WTC11 (cell line): ENCODE measurements at places on chromosomes 2 and 18.
A peak's percentile ranks its signal among the peaks of the same experiment; 100 is the strongest.

DNA sequence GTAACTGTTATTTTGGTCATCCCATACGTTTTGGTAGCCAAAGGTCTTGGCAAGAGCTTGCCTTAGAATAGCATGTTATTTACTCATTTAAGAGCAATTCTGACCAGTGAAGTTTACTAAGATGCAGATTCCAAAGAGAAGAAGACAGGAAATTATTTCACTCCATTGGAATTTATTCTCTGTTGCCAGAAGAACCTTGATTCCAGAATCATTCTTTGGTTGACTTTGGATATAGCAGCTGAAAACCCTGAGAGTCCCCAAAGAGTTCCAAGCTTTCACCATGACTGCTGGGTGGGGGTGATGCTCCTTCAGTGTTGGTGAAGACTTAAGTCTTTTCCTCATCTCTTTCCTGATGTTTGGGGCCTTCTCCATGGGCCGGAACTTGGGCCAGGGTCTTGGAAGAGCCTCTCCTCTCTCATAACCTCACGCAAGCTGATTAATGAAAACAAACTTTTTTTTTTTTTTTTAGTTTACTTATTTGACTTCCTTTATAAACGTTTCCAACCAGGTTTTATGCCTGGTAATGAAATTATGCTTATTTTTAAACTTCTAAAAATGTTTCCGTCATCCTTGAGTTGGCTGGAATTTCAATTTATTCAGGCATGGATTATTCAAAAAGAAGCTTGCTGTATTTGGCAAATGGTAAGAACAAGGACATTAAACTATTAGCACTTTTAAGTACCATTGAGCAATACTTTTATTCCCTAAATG lies 192.0 kb downstream of the MTX2 start:
- no peak for DNase-seq
- H3K4me1 ChIP-seq: peaks cover 15% of the 10 kb centered on the region
- no peaks in the 10 kb centered on the region for H3K27me3 ChIP-seq
- no peak overlapping the region for H3K27ac ChIP-seq
- H3K36me3 ChIP-seq: no peaks in the 10 kb centered on the region

- H3K27me3 ChIP-seq: peaks cover 44% of the 10 kb centered on the region
- no peak for DNase-seq
- H3K27ac ChIP-seq: no peak overlapping the region
- H3K4me1 ChIP-seq: peaks cover 4% of the 10 kb centered on the region; the same call in 1 of the 2 replicates
- H3K36me3 ChIP-seq: no peaks in the 10 kb centered on the region
- no peak overlapping the region for H3K4me3 ChIP-seq
These were observed 84.7 kb downstream of the TGFA start for GRCh38 chr2:70468878-70469277.

- no peaks in the 10 kb centered on the region for H3K27me3 ChIP-seq
- no peak for DNase-seq
- no peak overlapping the region for H3K27ac ChIP-seq
- H3K4me1 ChIP-seq: peaks cover 19% of the 10 kb centered on the region
- H3K4me3 ChIP-seq: no peak overlapping the region
These were observed 3.6 kb downstream of the FAM124B start for GRCh38 chr2:224398289-224398688.

DNA sequence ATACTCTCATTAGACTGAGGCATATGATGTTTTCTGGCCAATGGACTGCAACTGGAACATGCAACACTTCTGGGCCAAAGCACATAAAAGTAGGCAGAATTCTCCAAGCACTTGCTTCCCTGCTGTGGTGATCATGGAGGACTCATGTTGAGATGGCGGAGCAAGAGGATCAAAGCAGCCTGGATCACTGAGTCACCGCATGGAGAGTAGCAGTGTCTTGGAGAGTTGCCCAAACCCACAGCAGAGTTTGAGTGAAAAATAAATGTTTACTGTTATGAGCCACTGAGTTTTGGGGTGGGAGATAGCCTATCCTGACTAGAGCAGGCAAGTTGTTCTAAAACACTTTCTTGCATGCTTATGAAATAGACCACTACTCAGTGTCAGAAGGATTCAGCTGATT lies 359.5 kb downstream of the ZNF521 start:
- no peak overlapping the region for H3K4me3 ChIP-seq
- H3K27ac ChIP-seq: no peak overlapping the region
- peaks cover 4% of the 10 kb centered on the region; the same call in 1 of the 2 replicates for H3K27me3 ChIP-seq
- H3K4me1 ChIP-seq: peaks cover 18% of the 10 kb centered on the region
- no peak for DNase-seq

DNA sequence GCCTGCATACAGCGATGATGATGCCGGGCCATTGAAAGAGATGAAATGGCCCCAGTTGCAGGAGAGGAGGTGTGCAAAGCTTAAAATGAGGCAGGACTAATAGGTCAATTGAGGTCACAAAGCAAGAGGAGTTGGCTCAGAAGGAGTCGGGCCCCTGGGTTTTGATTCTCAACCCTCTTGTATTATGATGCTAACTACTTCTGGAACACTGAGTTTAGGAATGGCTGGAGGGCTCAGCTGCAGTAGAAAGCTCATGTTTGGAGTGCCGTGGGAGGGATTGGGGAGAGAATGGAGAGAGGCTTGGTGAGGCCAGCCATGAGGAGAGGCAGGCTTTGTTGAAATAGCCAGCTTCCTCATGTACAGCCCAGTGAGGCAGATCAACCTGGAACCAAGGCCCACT lies 4.8 kb downstream of the TNP1 start:
- peaks cover 14% of the 10 kb centered on the region for H3K4me1 ChIP-seq
- H3K4me3 ChIP-seq: no peak overlapping the region
- no peak overlapping the region for H3K27ac ChIP-seq

- no peak overlapping the region for H3K27ac ChIP-seq
- H3K4me1 ChIP-seq: peaks cover 24% of the 10 kb centered on the region
- no peak for DNase-seq
- H3K36me3 ChIP-seq: no peaks in the 10 kb centered on the region
These were observed 107.6 kb downstream of the TRIB2 start for GRCh38 chr2:12824351-12824777.

- peak overlapping the region; percentile 50 for H3K4me3 ChIP-seq
- no peaks in the 10 kb centered on the region for H3K27me3 ChIP-seq
- H3K4me1 ChIP-seq: peaks cover 96% of the 10 kb centered on the region
- DNase-seq: no peak
- H3K27ac ChIP-seq: peak overlapping the region; percentile 97
- H3K36me3 ChIP-seq: peaks cover 6% of the 10 kb centered on the region; the same call in 1 of the 2 replicates
These were observed 78.8 kb downstream of the TGOLN2 start for GRCh38 chr2:85248773-85249509.

- peaks cover 30% of the 10 kb centered on the region for H3K36me3 ChIP-seq
- H3K27me3 ChIP-seq: no peaks in the 10 kb centered on the region
- no peak overlapping the region for H3K4me3 ChIP-seq
- no peak for DNase-seq
- H3K4me1 ChIP-seq: no peaks in the 10 kb centered on the region
These were observed 28.2 kb downstream of the UBE2F start for GRCh38 chr2:237995036-237995435.

DNA sequence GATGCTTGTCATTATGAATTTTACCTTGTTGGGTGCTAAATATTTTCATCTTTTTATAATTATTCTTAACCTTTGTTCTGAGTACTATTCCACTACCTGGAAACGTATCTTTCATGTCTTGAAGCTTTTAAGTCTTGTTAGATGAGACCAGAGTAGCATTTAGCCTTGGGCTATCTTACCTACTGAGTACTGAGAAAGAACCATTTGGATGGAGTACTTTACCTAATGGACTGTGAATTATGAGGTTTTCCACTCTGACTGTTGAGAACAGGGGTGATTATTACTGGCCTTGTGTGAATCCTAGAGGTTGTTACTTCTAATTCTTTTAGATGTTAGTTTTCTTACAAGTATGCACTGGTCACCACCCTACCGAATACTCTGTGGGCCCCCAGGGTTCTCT lies 63.5 kb downstream of the CCDC102B start:
- H3K36me3 ChIP-seq: 0 out of 2 replicates have a peak, but pooled peaks cover 3% of the 10 kb centered on the region
- no peak for DNase-seq
- H3K27me3 ChIP-seq: no peaks in the 10 kb centered on the region
- no peak overlapping the region for H3K27ac ChIP-seq
- H3K4me3 ChIP-seq: no peak overlapping the region
- no peaks in the 10 kb centered on the region for H3K4me1 ChIP-seq

DNA sequence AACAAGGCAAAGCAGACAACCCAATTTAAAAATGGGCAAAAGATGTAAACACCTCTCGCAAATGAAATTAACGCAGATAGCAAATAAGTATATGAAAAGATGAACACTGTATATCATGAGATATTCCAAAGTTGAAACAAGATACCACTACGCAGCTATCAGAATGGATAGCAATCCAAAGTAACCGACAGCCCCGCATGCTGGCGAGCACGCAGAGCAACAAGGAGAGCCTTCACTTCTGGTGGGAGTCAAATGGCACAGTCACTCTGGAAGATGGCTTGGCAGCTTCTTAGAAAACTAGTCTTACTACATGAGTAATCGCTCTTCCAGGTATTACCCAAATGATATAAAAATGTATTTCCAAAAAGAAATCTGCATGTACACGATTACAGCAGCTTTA lies 1.4 kb downstream of the NDUFA10 start:
- peaks cover 20% of the 10 kb centered on the region for H3K36me3 ChIP-seq
- no peak overlapping the region for H3K27ac ChIP-seq
- peak overlapping the region; percentile 95 for H3K4me3 ChIP-seq
- peaks cover 10% of the 10 kb centered on the region for H3K4me1 ChIP-seq
- DNase-seq: no peak

GRCh38 chr2:62660087-62660486 lies 45.4 kb upstream of the EHBP1 start:
- no peaks in the 10 kb centered on the region for H3K27me3 ChIP-seq
- no peak overlapping the region for H3K27ac ChIP-seq
- H3K36me3 ChIP-seq: no peaks in the 10 kb centered on the region
- DNase-seq: no peak
- peaks cover 15% of the 10 kb centered on the region for H3K4me1 ChIP-seq

GRCh38 chr2:231693956-231694355 lies 14.4 kb upstream of the PTMA start:
- H3K27me3 ChIP-seq: no peaks in the 10 kb centered on the region
- H3K36me3 ChIP-seq: no peaks in the 10 kb centered on the region
- H3K4me3 ChIP-seq: no peak overlapping the region

GRCh38 chr2:41722668-41723369 lies 325.0 kb upstream of the PKDCC start:
- H3K4me3 ChIP-seq: no peak overlapping the region
- no peak overlapping the region for H3K27ac ChIP-seq
- peaks cover 20% of the 10 kb centered on the region for H3K4me1 ChIP-seq
- H3K36me3 ChIP-seq: no peaks in the 10 kb centered on the region
- DNase-seq: no peak

- no peak for DNase-seq
- H3K4me1 ChIP-seq: peaks cover 20% of the 10 kb centered on the region
- H3K4me3 ChIP-seq: no peak overlapping the region
- H3K36me3 ChIP-seq: no peaks in the 10 kb centered on the region
These were observed 11.7 kb upstream of the LGALSL start for GRCh38 chr2:64442277-64442676.

- no peak for DNase-seq
- no peaks in the 10 kb centered on the region for H3K36me3 ChIP-seq
- no peak overlapping the region for H3K27ac ChIP-seq
These were observed 19.4 kb upstream of the NCOA1 start for GRCh38 chr2:24471662-24472061.

DNA sequence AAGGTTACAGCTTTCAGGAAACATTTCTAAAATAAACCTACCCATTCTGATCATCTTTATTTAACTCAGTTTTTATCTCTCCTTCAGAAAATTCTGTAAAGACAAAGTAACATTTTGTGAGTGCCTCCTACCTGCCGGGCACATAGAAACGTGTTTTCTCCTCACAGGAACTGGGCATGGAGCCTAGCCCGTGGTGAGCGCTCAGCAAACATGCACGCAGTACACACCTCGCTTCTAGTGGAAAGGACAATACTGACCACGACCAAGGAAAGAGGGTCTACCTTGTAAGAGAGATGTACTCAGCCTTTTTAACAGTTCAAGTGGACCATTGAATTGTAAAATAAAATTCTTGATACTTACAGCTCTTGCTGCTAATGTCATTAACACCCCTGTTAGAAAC lies 24.8 kb upstream of the KIDINS220 start:
- no peak overlapping the region for H3K4me3 ChIP-seq
- DNase-seq: no peak
- H3K4me1 ChIP-seq: no peaks in the 10 kb centered on the region
- H3K36me3 ChIP-seq: no peaks in the 10 kb centered on the region
- no peak overlapping the region for H3K27ac ChIP-seq

GRCh38 chr2:217103752-217104545 lies 244.1 kb upstream of the TNP1 start:
- peaks cover 29% of the 10 kb centered on the region for H3K4me1 ChIP-seq
- no peak for DNase-seq
- H3K27ac ChIP-seq: no peak overlapping the region
- no peak overlapping the region for H3K4me3 ChIP-seq
- no peaks in the 10 kb centered on the region; the same call in 1 of the 2 replicates for H3K27me3 ChIP-seq

GRCh38 chr2:206341396-206341795 lies 66.9 kb downstream of the ZDBF2 start:
- H3K4me3 ChIP-seq: no peak overlapping the region
- DNase-seq: no peak
- no peaks in the 10 kb centered on the region for H3K4me1 ChIP-seq
- peaks cover 14% of the 10 kb centered on the region for H3K36me3 ChIP-seq
- no peaks in the 10 kb centered on the region; the same call in 1 of the 2 replicates for H3K27me3 ChIP-seq

GRCh38 chr2:11699686-11700670 lies 30.0 kb upstream of the NTSR2 start:
- DNase-seq: no peak
- H3K4me1 ChIP-seq: no peaks in the 10 kb centered on the region
- H3K27me3 ChIP-seq: no peaks in the 10 kb centered on the region
- no peak overlapping the region for H3K4me3 ChIP-seq

DNA sequence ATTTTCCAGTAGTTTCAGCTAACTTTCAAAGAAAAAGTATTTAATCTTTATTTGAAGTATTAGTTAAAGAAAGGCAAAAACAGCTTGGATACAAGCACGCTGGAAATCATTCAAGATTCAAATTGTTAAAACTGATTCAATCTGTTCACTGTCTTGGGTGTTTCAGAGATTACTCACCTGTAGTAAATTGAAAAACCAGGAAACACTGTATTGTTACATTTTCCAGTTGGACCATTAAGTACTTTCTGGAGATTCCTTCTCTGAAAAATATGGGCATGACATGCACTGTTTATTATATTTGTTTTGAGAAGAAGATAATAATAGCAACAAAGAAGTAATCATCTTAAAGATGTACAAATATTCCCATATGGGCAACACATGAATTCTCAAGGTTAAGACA lies 196.1 kb downstream of the UBE2E3 start:
- H3K27me3 ChIP-seq: no peaks in the 10 kb centered on the region
- DNase-seq: no peak
- H3K4me3 ChIP-seq: no peak overlapping the region

DNA sequence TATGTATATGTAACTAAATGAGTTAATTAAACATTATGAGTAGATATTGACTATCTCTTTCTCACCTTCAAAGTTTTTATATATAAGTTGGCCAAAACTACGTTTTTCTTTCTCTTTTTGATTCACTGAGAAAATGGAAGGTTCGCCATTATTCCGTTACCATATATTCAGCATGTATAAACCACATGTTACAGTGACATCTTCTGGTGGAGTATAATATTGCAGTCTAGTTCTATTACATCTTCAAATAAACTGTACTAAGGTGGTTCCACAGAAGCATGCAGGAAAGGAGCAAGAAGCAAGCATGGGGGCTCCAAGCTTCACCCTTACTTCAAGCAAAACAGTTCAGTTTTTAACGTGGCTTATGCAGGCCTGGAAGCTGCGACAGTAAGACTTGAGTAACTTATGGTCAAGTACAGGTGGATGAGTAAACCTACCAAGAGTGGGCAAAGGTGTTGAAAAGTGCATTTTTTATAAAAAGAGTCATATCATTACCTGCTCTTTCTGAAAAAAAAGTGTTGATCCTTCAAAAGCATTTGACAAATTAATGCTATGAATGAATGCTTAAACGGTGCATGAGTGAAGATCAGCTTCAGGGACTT lies 129.8 kb upstream of the RAB6C start:
- H3K27ac ChIP-seq: no peak overlapping the region
- no peak for DNase-seq
- peaks cover 4% of the 10 kb centered on the region; the same call in 1 of the 2 replicates for H3K36me3 ChIP-seq
- H3K4me3 ChIP-seq: no peak overlapping the region
- H3K4me1 ChIP-seq: no peaks in the 10 kb centered on the region
